Epithelial cell of proximal tubule (primary cell): ENCODE measurements at places on chromosomes 2 and 18.

GRCh38 chr2:60882971-60883753, 1.8 kb downstream of the REL start:
- DNase-seq = no peak

DNA sequence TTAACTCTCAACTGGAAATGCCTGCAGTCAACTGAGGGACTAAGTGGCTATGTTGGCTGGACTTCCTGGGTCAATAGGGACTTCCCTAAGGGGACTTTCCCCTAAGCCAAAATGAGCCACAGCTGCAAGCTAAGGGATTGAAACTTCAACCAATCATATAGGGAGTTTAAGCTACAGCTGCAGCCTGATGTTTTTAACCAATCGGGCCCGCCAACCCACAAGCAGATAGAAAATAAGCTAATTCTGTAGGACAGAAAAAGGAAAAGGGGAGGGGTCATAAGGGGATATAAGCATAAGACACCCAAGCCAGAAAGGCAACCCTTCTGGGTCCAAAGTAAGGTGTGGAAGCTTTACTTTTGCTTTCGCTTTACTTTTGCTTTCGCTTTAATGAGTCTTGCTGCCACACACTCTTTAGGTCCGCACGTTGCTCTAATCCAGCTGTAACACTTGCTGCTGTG, 927.5 kb downstream of the ERBB4 start:
- no peak for DNase-seq

GRCh38 chr2:24182507-24182906, 7.7 kb downstream of the FAM228A start:
- no peak for DNase-seq

- DNase-seq = no peak
Measured at GRCh38 chr18:50158866-50159653, 35.9 kb downstream of the MYO5B start.

DNA sequence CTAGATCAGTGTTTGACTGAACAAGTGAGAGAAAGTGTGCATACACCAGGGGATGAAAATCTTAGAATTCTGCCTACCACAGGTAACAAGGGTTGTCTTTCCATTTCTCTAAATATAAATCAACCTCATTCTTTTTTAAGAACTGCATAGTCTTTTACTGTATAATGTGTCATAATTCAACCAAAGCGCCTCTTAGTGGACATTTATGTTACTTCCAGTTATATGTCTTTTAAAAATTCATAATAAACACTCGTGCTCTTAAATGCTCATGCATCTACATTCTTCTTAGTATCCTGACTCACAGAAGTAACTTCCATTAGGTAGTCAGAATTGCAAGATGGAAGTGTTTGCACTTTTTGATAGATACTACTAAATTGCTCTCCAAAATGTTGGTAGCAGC, 76.2 kb downstream of the CHRNA1 start:
- DNase-seq = no peak

DNA sequence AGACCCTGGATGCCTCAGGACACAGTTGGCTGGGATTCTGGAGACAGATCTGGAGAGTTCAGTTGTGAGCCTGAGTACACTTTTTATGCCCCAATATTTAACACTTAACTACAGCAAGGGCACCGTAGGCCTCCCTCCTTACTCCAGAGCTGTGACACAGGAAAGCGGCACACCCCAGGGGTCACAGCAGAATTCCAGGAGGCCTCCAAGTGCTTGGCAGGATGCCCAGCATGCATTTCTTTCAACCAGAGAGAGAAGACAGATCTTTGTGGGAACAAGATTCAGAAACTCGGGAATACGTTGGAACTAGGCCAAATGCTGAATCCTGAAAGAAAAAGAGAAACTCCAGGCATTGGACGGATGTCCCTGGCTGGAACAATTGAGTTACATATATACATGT, 199.2 kb upstream of the NT5C1B start:
- peak; percentile 68 for DNase-seq

- DNase-seq = no peak
Measured at GRCh38 chr2:105858868-105859693, 114.4 kb downstream of the NCK2 start.

DNA sequence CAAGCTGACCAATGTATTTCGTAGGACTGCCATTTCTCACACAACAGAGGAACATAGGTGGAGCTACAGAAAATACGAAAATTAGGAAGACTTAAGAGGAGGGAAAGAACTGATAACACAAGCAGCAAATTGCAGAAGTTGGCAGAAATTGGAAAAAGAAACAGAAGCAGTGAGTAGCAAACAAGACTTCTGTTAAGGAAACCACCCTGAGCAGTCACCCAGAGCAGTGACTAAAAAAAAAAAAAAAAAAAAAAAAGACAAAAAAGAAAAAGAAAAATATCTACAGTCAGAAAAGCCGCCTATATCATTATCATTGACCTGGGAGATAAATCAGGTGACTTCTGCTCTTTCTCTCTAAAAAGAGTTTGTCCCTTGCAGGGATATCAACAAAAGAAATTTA, 21.4 kb downstream of the STK17B start:
- no peak for DNase-seq

DNA sequence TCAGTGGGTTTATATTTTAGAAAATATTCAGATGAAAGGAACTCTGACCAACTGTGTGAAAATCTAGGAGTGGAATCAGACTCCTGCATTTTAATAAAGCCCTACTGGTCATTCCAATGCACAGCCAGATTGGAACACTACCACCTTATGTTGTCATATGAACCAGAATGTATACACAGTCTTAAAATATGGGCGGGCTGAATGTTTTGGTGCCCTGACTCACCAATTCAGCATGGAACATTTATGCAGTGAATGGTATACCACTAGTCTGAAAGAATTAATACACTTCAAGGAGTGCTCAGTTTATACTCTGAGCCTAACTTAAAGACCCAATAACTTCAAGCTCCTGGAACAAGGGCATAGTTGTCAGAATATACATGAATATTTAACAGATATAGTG, 280.9 kb upstream of the TCF4 start:
- no peak for DNase-seq

GRCh38 chr2:101881131-101881530, 110.6 kb upstream of the IL1R2 start:
- no peak for DNase-seq

DNA sequence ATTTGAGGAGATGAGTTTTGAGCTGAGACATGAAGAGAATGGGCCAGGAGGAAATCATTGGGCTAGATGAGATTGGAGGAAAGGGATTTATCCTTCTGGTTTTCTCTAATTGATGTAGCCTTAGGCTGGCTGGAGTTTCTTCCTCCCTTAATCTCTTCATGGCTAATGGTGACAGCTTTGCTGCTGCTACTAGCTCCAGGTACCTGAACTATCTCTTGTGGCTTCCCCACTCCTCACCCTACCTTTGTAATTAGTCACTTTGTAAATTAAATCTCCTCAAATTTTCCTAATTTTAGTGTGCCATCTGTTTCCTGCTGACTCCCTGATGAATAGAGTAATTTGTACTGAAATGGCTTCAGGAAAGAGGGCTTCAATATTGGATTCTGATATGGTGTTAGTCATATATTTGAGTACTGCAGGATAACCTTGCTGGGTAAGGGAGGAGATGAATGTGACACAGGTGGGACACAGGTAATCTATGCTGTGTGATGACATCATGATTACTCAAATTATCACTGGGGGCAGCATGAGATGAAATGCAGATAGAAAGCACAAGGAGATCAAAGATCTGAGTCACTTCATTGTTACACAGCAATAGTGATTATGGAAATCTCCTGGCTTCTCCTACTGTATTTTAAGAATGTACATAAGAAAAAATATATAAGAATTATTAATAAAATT, 1134.1 kb upstream of the DDX18 start:
- DNase-seq = no peak

DNA sequence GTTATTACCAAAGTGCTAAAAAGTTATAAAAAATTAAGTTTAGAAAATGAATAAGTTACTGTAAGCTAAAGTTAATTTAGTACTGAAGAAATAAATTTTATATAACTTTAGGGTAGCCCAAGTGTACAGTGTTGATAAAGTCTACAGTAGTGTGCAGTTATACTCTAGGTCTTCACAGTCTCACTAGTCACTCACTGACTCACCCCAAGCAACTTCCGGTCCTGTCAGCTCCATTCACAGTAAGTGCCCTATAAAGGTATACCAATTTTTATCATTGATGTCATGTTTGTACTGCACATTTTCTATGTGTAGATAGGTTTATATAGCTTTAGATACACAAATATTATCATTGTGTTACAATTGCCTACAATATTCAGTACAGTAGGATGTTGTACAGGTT, 518.3 kb upstream of the PIK3C3 start:
- DNase-seq = no peak

DNA sequence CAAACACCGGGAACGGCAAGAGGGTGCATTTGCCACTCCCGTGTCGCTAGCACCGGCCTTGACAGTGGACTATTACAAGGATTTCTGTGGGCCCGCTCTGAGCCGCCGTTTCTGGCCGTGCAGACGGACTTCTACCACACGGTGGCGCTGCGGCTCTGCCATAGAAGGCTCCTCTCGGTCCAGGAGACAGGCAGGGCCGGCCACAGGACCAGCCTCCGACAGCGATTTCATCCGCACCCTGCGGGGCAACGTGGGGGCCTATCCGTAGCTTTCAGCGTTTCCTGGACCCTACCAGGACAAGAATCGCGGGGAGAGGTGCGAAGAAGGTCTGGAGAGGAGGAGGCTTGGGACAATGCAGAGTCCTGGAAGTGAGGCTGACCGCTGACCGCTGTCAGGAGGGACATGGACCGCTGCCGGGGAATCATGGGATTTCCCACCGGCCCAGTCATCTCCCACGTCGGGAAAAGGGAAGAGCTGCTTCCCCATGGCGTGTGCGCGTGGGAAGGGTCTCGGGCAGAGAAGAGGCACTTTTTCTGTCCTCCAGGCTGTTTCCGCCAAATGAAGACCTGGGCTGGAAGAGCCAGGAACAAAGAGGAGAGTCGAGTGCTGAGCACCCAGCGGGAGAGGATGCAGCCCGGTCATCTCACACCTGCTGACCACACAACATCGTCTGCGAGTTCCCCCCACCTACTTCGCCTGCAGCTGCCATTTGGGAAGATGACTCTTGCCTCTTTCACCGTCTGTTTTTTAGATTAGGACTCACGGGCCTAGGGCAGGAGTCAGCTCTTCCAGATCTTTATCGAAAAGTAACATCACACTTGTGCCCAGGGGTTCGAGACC, 35.5 kb upstream of the HAAO start:
- no peak for DNase-seq

GRCh38 chr2:51410331-51410730, 378.4 kb upstream of the NRXN1 start:
- DNase-seq = no peak

DNA sequence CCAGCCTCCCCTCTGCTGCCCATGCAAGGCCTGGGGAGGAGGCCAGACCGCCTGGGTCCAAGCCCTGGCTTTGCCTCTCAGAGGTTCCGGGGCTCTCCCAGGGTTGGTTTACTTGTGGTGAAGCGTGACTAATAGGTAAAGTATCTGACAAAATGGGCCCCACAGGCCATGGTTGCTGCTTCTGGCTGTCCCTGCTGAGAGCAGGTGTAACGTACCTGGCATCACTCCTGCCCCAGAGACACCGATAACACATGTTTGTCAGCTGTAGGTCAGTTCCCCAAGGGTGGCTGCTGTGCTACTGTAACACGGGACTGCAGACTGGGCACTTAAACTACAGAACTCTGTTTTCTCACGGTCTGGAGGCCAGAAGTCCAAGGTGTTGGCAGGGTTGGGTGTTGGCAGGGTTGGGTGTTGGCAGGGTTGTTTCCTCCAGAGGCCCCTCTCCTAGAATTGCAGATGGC, 34.1 kb downstream of the ODC1 start:
- no peak for DNase-seq

DNA sequence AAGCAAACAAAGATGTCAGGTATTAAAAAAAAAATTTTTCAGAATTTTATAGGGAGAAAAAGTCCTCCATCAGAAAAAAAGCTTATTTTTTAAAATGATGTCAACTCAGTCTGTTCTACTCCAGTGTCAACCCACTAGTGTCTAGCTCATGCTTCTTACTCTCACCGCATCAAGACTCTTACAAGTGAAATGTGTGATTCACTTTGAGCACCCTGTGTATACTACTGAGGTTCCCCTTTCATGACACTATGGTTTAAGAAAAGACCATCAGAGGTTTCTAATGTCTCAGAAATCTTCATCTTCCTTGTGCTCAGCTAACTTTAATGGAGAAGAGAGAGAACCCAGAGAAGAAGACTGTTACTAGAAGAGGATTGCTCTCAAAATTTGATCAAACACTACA, 43.4 kb downstream of the FEZ2 start:
- no peak for DNase-seq

DNA sequence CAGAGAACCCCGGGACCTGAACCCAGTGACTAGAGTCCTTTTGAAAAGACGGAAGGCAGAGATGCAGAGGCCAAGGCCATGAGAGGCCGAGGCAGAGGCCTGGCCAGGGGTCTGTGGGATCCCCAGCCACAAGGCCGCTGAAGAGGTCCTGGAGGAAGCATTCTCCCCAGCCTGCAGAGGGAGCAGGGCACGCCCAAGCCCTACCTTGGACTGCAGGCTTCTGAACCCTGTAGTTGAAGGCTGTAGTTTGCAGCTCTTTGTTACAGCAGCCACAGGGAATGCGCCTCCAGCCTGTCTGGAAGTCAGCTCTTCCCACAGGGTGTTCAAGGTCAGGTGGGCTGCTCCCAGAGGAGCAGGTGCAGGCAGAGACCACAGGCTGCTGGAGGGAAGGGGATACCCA, 22.1 kb upstream of the PXDN start:
- no peak for DNase-seq

DNA sequence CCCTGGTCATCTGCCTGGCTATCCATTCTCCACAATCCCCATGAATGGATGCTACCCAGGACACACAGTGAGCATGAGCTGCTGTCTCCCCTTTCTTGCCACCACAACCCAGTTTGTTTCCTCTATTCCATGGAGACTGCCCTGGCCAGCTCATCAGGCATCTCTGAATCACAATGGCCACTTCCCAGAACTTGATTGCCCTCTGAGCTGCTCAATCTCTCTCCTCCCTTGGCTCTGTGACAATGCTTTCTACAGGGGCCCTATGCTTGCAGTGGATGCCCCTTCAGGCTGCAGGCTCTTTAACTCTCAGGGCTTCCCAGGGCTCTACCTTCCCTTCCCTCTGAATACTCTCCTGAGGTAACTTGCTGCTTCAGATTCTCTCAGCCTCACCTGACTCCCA, 14.4 kb upstream of the SLC4A5 start:
- DNase-seq = no peak

- no peak for DNase-seq
Measured at GRCh38 chr18:9135912-9136314, 668 bp upstream of the ANKRD12 start.

- no peak for DNase-seq
Measured at GRCh38 chr2:28233164-28233676, 159.4 kb upstream of the FOSL2 start.

DNA sequence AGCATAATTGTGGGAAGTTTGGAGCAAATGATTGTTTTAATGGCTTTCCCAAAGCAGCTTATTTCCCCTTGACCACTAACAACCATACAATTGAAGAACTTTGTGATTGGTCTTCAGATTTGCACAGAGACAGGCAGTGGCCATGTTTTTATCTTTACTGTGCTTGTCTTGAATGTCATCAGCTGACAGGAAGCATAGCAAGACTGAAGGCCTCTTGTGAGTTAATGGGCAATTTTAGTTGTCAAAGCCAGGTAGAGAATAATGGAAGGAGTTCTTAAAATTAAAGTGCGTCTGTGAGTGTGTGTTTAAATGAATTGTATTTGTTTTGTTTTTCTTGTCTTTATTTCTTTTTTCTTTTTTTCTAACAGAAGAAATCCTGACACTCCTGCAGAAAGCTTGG, 809.9 kb downstream of the TSN start:
- DNase-seq = no peak
